ENCODE measurements at places on chromosomes 12 and 14. TPM values are rescaled to one million over a fixed set of nuclear protein-coding genes. Genes with fewer than 3 reads are reported as not detected.

DNA sequence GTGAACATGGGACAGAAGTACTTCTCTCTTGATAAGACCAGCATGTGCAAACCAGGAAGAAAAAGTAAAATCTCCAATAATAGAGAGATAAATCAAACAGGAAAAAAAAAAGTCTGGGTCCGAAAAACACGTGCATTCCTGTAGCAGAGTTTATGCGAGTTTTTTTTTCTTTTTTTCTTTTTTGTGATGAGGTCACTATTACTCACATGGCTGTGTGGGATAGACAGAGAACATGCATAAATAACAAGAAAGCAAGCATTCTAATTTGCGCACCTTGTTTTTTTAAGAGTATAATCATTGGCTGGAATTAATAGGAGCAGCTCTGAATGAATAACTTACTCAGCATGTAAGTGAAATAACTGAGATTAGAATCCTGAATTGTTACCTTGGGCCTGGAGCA lies 91.9 kb upstream of the CPM start:
- H3K4me3 ChIP-seq: no peak overlapping the region
- H3K36me3 ChIP-seq: no peaks in the 10 kb centered on the region
- H3K4me1 ChIP-seq: no peaks in the 10 kb centered on the region
- H3K27ac ChIP-seq: no peak overlapping the region
- peaks cover 33% of the 10 kb centered on the region for H3K27me3 ChIP-seq

GRCh38 chr12:1206118-1206734 lies 215.2 kb downstream of the ERC1 start:
- no peak overlapping the region for H3K27ac ChIP-seq
- no peak for DNase-seq
- H3K4me3 ChIP-seq: no peak overlapping the region
- no peaks in the 10 kb centered on the region for H3K36me3 ChIP-seq
- peaks cover 5% of the 10 kb centered on the region for H3K4me1 ChIP-seq
- no peaks in the 10 kb centered on the region for H3K27me3 ChIP-seq

- peak overlapping the region; percentile 50 for H3K27ac ChIP-seq
- H3K27me3 ChIP-seq: no peaks in the 10 kb centered on the region
- H3K36me3 ChIP-seq: peaks cover 53% of the 10 kb centered on the region
- H3K4me1 ChIP-seq: peaks cover 84% of the 10 kb centered on the region
These were observed 3.1 kb downstream of the DGKA start for GRCh38 chr12:55933799-55934742.

DNA sequence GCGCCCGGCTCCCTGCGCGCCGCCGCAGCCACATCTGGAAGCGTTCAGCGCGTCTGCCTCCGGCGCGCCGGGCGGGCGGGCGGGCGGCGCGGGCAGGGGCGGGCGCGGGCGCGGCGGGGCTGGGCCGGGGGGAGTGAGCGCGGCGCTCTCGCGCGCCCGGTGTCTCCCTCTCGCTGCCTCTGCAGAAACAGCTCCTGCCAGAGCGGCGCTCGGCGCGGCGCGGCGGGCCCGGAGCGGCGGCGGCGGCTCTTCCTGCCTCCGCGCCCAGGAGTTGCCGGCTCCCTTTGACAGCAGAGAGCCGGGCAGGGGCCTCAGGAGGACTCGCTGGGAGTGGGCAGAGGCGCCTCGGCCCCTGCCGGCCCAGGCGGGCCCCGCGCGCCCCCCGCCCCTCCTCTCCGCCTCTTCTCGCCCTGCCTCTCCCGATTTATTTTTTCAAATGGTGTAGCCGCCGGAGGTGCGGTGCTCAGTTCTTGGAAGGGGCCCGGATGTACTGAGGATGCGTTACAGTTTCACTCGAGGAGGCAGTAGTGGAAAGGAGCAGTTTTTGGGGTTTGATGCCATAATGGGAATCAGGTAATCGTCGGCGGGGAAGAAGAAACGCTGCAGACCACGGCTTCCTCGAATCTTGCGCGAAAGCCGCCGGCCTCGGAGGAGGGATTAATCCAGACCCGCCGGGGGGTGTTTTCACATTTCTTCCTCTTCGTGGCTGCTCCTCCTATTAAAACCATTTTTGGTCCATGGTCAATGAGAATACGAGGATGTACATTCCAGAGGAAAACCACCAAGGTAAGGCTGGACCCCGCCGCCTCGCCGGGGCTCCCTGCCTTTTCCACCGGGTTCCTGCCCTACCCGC lies at the start of gene CACNA1C:
Gene CACNA1C, plus strand, starts transcription at position 162 of the 853 bp plus-strand sequence. Its CDS starts 576 bp downstream, at position 738.
- peak; percentile 52 for DNase-seq
- H3K36me3 ChIP-seq: peaks cover 1% of the 10 kb centered on the region
- peaks cover 15% of the 10 kb centered on the region for H3K4me1 ChIP-seq
- H3K27ac ChIP-seq: no peak within 1 kb of the TSS

GRCh38 chr12:6975297-6976032 lies 4.8 kb downstream of the EMG1 start:
- peaks cover 48% of the 10 kb centered on the region for H3K36me3 ChIP-seq
- H3K4me3 ChIP-seq: no peak overlapping the region
- H3K27me3 ChIP-seq: no peaks in the 10 kb centered on the region
- DNase-seq: no peak
- H3K4me1 ChIP-seq: peaks cover 46% of the 10 kb centered on the region
- H3K27ac ChIP-seq: peak overlapping the region; percentile 45

GRCh38 chr14:32669391-32669790 lies 269.3 kb upstream of the NPAS3 start:
- no peaks in the 10 kb centered on the region for H3K27me3 ChIP-seq
- H3K4me3 ChIP-seq: no peak overlapping the region
- no peaks in the 10 kb centered on the region for H3K36me3 ChIP-seq

- peak; percentile 55 for DNase-seq
- peaks cover 21% of the 10 kb centered on the region for H3K36me3 ChIP-seq
These were observed 6.2 kb downstream of the FOXJ2 start for GRCh38 chr12:8038659-8039114.

DNA sequence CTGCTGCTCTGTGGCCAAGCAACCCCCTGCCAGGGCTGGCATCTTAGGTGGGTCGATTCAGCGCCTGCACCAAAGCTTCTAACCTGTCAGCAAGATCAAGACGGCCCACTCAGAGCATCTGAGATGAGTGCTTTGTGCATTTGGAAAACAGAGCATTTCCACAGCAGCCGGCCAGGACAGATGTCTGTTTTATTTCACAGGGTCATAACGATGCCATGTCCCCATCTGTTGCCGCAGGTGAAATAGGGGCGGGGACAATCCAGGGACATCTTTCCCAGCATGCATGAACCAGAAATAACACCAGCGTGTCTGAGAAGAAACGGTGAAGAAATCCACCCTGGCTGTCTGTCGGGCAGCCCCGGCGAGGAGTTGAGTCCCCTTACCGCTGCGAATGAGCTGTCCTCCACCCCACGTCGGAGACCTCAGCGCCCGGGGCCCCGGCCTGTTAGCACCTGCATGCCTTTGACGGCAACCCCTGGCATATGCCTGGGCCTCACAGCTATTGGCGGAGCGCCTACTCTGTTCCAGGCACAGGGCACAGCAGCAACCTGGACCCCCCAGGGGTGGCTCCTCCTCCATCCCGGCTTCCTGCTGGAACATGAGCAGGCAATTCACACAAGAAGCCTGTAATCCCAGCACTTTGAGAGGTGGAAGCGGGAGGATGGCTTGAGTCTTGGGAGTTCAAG lies 30.6 kb upstream of the ULK1 start:
- DNase-seq: no peak
- no peak overlapping the region for H3K4me3 ChIP-seq

DNA sequence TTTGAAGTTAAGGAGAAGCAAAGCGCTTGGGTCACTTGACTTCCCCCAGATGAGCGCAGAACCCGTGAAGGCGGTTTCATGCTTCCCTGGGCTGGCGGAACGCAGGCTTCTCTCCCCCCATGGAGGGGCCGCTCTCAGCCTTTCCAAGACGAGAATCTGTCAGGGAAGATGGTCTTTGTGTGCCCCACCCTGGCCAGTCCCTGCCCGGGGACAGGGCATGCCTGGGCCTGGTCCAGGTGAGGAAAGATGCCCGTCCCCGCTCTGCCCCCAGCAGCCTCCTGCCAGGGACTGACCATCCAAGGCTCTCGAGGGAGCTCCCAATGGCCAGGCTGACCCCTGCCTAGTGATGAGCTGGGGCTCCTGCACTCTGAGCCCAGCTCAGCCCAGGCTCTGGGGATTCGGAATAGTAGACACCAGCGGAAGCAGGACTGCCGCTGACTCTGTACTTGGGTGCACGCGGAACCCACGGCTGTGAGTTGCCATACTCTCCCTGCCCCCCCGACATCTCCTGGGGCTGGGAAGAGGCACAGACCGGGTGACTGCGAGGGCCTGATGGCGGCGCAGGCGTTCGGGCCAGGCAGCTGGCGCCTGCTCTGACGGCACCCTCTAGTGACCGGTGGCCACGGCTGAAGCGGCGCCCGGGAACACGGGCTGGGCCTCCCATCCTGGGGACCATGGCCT lies 142.2 kb upstream of the FKBP4 start:
- no peaks in the 10 kb centered on the region for H3K4me1 ChIP-seq
- no peaks in the 10 kb centered on the region for H3K36me3 ChIP-seq
- no peak overlapping the region for H3K4me3 ChIP-seq
- DNase-seq: no peak

- no peak for DNase-seq
- H3K27ac ChIP-seq: no peak overlapping the region
- no peak overlapping the region for H3K4me3 ChIP-seq
- no peaks in the 10 kb centered on the region for H3K27me3 ChIP-seq
- H3K4me1 ChIP-seq: peaks cover 26% of the 10 kb centered on the region
- no peaks in the 10 kb centered on the region for H3K36me3 ChIP-seq
These were observed 12.1 kb upstream of the LRTM2 start for GRCh38 chr12:1808036-1808797.

VDR gene
- 34.9 TPM for total RNA-seq

DNA sequence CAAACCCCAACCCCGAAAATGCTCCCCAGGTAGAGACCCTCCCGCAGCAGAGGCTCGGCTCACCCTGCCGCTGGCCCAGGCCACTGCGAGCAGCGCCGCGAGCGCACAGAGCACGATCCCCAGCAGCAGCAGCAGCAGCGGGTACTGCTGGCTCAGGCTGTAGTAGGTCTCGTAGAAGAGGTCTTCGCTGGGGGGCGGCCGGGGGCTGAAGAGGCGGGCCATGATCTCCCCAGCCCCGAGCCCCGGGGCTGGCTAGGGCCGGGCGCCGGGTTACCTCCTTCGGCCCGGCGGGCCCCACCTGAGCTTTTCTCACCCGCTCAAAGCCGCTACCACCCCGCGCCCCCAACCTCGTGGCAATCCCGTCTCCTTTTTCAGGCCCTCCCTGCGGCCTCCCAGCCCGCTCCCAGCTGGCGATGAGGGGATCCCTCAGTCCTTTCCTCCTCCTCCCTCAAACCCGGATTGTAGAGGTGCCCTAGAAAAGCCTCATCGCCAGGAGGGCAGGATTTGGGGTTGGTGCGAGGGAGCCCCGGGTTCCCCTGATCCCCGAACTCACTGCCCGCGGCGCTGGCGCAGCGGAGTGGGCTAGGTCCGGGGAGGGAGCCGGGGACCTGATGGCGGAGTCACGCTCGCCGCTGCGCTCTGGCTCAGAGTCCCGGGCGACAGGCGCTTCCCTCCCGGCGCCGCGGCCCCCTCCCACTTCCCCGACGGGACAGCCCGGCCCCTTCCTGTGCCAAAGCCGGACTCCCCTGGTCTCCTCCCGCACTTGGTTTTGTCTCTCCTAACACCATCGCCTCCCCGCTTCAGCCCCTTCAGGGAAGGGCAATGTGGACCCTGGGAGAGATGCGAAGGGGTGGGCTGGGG lies at the start of gene ADCY4:
Gene ADCY4, minus strand, starts transcription at position 641 of the 861 bp plus-strand sequence. Its CDS starts 419 bp downstream, at position 222.
- peaks cover 62% of the 10 kb centered on the region for H3K4me1 ChIP-seq
- DNase-seq: no peak
- H3K36me3 ChIP-seq: peaks cover 21% of the 10 kb centered on the region
- H3K4me3 ChIP-seq: peak within 1 kb of the TSS; percentile 45
- H3K27me3 ChIP-seq: peaks cover 38% of the 10 kb centered on the region

DACT1 gene
- 0.21 TPM for total RNA-seq

CPNE6 gene
- not detected for total RNA-seq

- DNase-seq: peak; percentile 73
- peak within 1 kb of the TSS; percentile 79 for H3K4me3 ChIP-seq
- H3K36me3 ChIP-seq: peaks cover 9% of the 10 kb centered on the region
- H3K27me3 ChIP-seq: peaks cover 3% of the 10 kb centered on the region
- H3K27ac ChIP-seq: peak within 1 kb of the TSS; percentile 84
- H3K4me1 ChIP-seq: peaks cover 43% of the 10 kb centered on the region
These were observed at the start of gene RIN3 for GRCh38 chr14:92513204-92513965. RIN3 (plus strand) TSS chr14:92513781; CDS start chr14:92513933, 152 bp downstream.

ACOT2 gene
- 15.6 TPM for total RNA-seq

DNA sequence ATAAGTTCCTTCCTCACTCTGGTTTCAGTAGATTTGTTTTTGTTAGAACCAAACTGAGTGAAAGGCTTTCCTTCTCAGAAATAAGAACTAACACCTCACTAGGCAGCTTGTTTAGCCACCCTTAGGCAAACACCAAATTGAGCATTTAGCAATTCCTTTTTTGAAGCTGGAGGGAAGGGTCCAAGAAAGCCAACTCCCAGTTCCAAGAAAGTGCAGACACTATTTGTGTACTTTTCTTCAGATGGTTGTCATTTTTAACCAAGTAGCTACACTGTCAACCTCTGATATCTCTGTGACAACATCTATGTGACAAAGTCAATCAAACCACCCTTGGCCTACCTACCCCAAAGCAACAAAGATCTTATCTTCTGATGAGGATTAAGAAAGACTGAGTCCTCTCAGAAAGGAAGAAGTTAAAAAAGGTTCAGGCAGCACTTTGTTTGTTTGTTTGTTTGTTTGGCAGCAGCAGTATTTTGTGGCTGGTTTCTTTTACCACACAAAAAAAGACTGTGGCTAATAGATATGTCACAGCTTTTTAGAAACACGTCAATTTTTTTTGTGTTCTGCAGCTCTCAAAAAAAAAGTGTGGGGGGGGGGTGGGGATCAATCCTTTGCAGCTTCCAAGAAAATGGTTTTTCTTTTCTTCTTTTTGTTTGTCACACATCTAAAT lies 203.8 kb downstream of the CRADD start:
- no peak overlapping the region for H3K4me3 ChIP-seq
- H3K27ac ChIP-seq: peak overlapping the region; percentile 15
- H3K36me3 ChIP-seq: peaks cover 3% of the 10 kb centered on the region
- H3K4me1 ChIP-seq: peaks cover 17% of the 10 kb centered on the region
- H3K27me3 ChIP-seq: no peaks in the 10 kb centered on the region
- DNase-seq: no peak

- H3K4me1 ChIP-seq: no peaks in the 10 kb centered on the region
- H3K36me3 ChIP-seq: no peaks in the 10 kb centered on the region
- DNase-seq: no peak
- H3K4me3 ChIP-seq: no peak overlapping the region
- H3K27me3 ChIP-seq: no peaks in the 10 kb centered on the region
- H3K27ac ChIP-seq: no peak overlapping the region
These were observed 159.3 kb upstream of the CPNE8 start for GRCh38 chr12:39064708-39065107.

DNA sequence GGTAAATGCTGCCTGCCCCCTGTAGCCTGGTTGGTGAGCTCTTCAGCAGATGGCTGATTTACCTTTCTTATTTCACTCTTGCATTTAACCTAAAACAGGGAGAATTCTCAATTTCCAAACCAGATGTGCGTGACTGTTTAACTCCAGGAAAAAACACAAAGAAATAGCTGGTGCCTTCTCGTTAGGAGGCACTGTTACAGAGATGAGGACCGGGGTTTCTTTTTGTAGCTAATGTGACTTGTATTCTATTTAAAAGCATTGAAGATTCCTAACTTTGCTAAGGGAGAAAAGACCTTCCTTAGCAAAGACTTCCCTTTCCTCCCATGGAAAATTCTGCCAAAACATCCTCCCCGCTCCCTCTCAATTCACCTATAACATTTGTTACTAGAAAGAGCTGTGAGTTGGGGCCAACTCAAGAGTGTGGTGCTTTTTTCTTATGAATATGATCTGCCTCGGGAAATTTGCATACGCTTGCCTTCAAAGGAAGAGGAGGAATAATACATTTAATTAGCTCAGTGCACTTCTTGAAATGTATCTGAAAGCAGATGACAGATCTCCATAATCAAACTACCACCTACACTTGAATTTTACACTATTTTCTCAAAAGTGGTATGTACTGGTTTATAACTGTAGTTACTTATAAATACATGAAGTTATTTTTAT lies 102.0 kb upstream of the ARID2 start:
- H3K36me3 ChIP-seq: no peaks in the 10 kb centered on the region
- peaks cover 4% of the 10 kb centered on the region for H3K4me1 ChIP-seq
- H3K27ac ChIP-seq: no peak overlapping the region
- H3K4me3 ChIP-seq: no peak overlapping the region
- H3K27me3 ChIP-seq: peaks cover 43% of the 10 kb centered on the region

TAS2R20 gene
- total RNA-seq: 1.5 TPM

BEST3 gene
- not detected for total RNA-seq

Measured in activated CD8-positive, alpha-beta memory T cell treated with anti-CD3 and anti-CD28 coated beads, Interleukin-2, amount 10 ng/mL, durations not matched to agents 7 days and 5 days (primary cell).